Lung microvascular endothelial cell (primary cell): ENCODE measurements at places on chromosomes 12 and 14.
A peak's percentile ranks its signal among the peaks of the same experiment; 100 is the strongest.

- DNase-seq = peak; percentile 80
These were observed 117.1 kb downstream of the SLC25A47 start for GRCh38 chr14:100440207-100440631.

GRCh38 chr14:23435543-23436326 is at the start of gene MYH7:
TSS of gene MYH7 (minus strand) at chr14:23435660. CDS start at chr14:23433732, 1,928 bp downstream.
- DNase-seq = no peak

- DNase-seq = no peak
These were observed 679.5 kb downstream of the C12orf50 start for GRCh38 chr12:87349681-87350080.

- DNase-seq = no peak
These were observed 36.6 kb downstream of the EID3 start for GRCh38 chr12:104340177-104340576.

- DNase-seq = peak; percentile 54
These were observed 3.9 kb upstream of the KRT79 start for GRCh38 chr12:52837781-52838608.

DNA sequence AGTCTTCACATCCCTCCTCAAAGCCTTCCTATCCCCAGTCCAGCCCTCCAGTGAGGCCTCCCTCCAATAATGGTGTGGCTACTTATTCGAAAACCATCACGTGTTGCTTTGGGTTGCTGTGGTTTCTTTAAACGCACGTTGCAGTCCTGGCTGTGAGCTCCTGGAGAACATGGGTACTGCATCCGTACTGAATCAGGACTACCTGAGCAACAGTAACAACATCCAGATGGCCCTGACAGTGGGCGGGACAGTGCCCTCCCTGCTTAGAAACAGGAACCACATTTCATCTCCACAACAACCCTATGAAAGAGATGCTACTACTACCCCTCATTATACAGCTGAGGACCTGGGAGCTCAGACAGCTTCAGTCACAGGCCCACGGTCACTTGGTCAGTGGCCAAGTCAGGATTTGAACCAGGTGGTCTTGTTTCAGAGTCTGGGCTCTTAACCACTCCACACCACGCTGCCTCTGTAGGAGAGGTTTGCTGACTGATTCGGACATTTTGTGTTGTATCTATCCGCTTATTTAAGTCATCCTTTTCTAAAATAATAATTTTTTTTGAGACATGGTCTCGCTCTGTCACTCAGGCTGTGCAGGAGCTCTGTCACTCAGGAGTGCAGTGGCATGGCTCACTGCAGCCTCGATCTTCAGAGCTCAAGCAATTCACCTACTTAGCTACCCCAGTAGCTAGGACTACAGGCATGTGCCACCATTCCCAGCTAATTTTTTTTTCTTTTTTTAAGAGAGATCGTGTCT is 104.8 kb downstream of the DPF3 start:
- no peak for DNase-seq

DNA sequence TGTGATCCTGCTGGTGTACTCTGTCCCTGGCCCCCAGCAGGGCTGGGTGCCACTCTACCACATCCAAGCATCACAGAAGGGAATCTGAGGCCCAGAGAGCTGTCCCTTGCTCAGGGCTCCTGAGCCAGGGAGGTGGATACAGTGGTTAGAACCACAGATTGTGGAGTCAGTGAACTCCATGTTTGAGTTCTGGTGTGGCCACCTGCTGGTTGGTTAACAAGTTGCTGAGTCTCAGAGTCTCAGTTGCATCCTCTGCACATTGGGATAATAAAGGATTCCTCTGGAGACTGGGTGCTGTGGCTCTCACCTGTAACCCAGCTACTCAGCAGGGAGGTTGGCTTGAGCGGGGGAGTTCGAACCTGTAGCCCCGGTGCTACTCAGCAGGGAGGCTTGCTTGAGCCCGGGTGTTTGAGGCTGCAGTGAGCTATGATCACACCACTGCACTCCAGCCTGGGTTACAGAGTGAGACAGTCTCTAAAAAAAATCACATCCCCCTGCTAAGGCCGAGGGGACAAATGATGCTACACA is 39.4 kb downstream of the MVK start:
- DNase-seq = peak; percentile 43

DNA sequence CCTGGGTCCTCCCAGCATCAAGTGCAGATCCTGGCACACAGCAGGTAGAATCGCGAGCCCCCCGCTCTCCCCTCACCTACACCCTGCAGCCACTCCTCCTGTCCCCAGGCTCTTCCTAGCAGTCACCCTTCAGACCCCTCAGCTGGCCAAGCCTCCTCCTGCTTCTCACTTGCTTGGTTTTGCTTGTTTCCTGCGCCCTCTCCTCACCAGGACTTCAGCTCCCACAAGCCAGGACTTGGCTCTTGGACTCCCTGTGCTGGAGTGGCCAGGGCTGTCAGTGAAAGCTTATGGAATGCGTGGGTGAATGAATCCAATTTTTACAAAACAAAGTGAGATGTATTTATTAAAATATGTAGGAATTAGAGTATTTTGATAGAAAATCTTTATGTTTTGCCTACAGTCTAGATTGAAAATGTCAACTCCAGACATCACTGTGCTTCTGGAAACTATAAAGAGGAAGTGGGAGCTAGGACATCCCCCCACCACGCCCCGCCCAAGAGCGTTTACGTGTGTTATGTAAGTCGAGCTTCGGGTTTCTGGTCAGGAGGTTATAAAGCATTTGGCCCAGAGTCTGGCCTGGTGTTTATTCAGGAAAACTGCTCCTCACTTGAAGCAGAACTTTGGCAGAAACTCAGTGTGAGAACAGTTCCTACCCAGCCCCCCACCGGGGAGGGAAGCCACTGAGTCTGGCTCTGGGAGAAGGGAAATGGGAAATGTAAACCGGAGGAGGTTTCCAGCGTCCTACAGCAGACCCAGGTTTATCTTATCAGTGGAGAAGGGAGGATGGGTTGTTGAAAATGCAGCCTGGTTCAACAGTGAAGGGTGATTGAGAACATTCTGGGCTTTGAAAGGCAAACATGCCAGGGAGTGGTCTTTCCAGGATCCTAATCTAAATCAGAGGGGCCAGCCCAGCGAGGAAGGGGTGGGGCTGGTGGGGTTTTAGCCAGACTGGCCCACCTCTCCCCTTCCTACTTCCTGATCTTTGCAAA is 8.8 kb downstream of the ALDH2 start:
- DNase-seq = peak; percentile 92

- no peak for DNase-seq
These were observed 3.8 kb upstream of the TULP3 start for GRCh38 chr12:2886768-2887450.

DNA sequence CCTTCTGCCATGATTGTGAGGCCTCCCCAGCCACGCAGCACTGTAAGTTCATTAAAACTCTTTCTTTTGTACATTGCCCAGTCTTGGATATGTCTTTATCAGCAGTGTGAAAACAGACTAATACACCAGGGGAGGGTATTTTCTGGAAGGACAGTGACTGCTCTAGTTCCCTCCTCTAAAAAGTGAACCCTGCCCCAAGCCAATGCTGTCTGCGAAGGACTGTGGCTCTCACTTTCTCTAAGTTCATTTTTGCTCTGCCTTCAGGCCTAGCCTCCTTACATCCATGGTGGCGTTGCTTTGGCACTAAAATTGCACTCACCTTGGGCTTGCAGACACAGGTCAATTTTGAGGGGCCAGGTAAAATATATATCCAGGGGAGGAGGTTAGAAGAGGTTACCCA is 323.0 kb downstream of the VRK1 start:
- no peak for DNase-seq

DNA sequence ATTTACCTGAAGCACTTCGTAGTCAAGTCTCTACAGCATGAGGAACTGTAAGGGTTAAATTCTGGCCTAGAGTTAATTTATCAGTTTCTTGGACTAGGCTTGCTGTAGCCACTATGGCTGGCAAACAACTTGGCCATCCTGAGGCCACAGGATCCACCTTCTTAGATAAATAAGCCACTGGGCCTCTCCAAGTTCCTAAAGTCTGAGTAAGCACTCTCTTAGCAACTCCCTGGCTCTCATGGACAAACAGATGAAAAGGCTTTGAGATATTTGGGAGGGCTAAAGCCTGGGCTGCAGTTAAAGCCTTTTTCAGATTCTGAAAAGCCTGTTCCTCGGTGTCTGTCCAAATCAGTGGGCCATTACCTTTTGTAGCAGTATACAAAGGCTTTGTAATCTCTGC is 675.0 kb downstream of the TMEM121 start:
- no peak for DNase-seq

DNA sequence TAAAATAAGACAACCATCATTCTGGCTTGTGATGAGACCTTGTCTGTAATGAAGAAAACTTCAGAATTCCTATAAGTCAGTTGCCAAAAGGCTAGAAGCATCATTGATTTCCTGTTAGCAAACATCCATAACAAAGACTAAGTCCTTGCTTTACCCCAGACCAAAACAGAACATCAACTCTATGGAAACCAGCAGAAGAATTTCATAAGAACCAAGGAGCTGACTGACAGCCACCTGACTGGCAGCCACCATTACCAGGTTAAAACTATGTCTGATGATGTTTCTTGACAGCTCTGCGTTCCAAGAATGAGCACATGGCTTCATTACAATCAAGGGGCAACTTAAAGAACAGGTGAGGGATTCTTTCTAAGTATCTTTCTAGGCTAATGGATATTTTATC is 29.3 kb downstream of the HECTD4 start:
- DNase-seq = peak; percentile 57

GRCh38 chr14:55867311-55867710 is 250.9 kb upstream of the PELI2 start:
- DNase-seq = no peak

DNA sequence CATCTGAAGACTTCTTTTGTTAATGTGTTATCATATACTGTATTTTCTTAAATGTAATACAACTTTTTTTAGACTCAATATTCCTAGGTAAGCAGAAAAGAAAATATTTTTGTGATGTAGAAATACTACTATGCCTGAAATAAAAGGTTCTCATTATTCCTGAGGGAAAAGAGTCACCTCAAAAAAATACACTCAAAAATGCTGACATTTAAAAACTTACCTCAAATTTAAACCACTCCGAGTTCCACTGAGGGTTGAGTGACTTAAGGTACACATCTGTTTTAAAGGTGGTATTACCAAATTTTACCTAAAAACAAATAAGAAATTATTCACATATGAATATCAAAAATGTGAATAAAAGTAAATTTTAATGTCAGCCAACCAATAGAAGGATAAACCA is 9.3 kb downstream of the C2CD5 start:
- DNase-seq = no peak

DNA sequence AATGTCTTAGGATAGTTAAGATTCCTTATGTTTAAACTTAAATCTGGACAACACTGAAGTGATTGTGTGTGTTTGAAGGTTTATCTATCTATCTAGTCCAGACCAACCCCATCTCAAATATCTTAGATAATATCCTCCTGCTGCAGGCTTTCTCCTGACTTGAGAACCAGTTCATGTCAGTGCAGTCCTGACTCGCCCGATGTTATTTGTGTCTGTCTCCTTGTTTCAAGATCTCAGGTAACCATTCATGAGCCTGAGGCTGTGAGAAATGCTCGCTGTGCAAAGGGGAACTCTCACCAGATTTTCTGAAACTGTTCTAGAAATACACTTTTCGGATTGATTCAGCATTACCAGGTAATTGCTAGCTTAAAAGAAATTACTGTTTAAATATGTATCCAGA is 356.2 kb downstream of the SNAPC1 start:
- DNase-seq = no peak

DNA sequence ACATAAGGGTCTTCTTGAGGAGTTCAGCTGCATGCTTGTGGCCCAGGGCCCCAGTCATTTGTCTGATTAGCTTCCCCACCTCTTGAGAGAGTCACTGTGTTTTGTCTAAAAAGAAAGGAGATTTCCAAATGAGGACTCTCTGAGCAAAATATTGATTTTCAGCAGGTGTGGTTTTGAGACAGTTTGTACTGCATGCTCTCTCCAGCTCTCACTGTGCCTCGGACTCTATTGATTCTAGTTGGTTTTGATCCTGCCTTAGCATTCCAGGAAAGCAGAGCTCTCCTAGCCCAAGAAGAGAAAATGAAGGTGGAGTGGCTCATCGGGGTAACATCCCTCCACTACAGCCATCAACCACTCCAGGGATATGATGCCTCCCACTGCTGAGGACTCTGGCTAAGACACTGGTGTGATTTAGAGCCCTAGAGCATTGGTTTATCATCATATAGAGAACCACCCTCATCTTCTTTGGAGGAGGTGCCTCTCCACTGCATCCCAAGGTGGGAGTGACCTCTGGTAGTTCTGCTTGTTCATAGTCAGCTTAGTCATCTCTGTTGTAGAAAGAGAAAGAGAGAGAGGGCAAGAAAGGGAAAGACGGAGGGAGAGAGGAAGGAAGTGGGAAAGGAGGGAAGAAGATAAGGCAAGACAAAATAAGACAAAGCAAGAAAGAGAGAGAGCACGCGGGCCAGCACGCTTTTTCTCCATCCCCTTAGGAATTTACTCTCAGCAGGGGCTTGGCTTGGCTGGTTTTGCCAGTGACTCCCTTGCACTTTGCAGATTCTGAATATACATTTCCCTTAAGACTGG is 365.6 kb downstream of the DPF3 start:
- peak; percentile 20 for DNase-seq
